ENCODE measurements at places on chromosomes 7 and 10.

DNA sequence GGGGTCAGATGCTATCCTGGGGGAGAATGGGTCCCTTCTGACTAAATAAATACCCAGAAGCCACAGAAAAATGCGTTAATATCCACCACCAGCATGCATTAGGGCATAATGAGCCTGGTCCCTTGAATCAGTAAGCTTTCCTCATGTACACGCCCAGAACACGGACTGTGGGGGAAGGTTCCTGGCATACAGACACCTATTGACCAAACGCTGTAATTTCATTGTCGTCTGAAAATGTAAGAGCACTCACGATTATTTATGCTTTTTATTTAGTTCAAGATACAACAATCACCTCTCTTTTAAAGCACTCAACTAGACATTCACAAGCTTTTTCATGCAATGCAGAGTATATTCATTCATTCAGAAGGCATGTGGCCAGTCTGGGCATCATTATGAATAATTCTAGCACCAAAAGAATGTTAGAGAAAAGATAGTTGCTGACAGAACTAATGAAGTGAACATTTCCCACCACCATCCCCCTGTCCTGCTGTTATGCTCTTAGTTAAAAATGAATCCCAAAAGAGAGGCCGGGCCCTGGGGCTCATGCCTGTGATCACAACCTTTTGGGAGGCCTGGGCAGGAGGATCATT is 101.0 kb downstream of the SVIL start:
- no peak for DNase-seq

DNA sequence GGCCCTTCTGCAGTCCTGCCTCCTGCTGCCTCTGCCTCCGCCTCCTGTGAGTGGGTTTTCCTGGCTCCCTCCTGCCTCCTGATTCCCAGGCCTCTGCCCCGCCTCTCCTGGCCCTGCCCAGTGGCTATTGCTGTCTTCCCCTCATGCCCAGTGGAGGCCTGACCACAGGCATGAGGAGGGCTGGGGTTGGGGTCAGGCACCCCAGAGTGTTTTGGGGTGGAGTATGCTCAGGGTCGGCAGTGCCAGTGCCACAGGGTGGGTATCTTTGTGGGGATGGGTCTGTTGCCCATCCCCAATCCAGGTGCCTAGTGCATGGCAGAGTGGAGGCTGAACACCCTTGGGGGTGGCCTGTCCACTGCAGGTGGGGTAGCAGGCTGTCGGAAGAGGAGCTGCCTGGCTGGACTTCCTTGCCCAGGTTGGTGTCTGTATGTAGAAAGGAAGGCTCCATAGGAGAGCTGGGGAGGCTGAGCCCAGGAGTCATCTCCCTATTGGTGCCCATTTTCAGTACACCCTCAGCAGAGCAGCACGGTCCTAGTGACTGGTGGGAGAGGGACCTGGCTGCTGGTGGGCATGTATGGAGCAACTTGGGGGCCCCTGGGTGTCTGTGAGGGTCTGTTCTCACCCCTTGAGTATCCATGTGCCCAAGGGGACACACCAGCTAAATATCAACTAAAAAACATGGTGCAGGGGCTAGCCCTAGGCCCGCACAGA is 62.2 kb downstream of the ARHGAP22 start:
- no peak for DNase-seq

GRCh38 chr10:2933071-2933470 is 134.3 kb upstream of the PFKP start:
- no peak for DNase-seq

- DNase-seq, result peak; percentile 36
Observed at GRCh38 chr10:22737587-22737986, 23.2 kb upstream of the PIP4K2A start.

GRCh38 chr10:124748166-124748565 is 4.0 kb upstream of the FAM53B start:
- DNase-seq, result no peak

DNA sequence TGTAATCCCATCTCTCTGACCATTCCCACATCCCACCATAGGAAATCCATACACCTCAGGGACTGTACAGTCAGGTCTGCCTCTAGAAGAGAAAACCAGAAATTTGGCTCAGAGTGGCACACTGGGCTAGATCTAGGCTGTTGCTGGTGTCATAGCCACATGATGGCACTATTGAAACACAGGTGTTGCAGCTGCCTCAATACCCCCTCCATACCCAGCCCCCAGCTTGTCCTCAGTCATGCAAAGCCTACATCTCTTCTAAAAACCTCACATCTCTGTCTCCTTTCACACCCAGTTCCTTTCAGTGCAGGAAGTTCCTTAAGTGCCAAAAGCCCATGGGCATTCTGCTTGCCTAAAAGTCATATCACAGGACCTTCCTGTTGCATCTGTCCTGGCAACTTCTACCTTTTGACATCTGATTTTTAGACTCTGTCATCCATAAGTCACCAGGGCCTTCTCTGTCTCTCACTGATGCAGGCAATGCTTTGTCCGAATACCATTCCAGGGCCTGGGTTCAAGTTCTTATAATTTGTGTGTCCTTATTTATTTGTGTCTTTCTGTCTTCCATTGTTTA is 27.0 kb upstream of the HIBADH start:
- DNase-seq, result no peak

- DNase-seq, result no peak
Observed at GRCh38 chr10:86651631-86652331, 2.6 kb upstream of the OPN4 start.

DNA sequence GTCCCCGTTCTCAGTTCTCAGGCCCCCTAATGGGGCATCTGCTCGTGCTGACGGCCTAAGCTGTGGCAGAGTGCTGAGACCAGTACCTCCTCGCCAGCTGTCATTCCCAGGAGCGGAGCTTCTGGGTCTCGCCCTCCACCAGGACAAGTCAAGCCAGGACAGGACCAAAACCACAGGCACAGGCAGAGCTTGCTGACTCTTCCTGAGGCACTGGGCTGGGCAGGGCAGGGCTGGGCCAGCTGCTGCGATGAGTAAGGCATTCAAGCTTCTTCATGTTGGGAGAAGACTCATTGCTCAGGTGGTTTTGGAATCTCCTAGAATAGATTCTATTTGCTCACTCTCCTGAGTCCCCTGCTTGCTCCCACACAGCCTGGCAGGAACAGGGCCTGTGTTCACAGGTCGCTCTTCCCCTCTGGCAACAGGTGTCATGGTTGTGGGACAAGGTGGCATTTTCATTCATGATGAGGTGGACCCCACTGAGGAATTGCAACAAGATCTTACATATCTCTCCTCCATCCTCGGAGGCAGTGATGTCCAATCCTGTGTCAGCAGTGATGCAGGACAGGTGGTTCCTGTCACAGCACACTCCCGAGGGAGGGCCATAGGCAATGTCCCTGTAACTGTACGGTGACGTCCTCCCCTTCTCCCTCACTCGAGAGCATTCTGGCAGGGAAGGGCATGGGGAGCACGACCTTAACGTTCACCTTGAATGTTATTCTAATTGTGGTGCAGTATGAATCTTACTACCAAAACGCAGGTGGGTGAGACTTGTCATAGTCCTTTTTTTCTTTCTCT is 17.0 kb upstream of the SH3PXD2A start:
- DNase-seq, result no peak

- no peak for DNase-seq
Observed at GRCh38 chr10:51501396-51501795, 198.0 kb downstream of the CSTF2T start.

DNA sequence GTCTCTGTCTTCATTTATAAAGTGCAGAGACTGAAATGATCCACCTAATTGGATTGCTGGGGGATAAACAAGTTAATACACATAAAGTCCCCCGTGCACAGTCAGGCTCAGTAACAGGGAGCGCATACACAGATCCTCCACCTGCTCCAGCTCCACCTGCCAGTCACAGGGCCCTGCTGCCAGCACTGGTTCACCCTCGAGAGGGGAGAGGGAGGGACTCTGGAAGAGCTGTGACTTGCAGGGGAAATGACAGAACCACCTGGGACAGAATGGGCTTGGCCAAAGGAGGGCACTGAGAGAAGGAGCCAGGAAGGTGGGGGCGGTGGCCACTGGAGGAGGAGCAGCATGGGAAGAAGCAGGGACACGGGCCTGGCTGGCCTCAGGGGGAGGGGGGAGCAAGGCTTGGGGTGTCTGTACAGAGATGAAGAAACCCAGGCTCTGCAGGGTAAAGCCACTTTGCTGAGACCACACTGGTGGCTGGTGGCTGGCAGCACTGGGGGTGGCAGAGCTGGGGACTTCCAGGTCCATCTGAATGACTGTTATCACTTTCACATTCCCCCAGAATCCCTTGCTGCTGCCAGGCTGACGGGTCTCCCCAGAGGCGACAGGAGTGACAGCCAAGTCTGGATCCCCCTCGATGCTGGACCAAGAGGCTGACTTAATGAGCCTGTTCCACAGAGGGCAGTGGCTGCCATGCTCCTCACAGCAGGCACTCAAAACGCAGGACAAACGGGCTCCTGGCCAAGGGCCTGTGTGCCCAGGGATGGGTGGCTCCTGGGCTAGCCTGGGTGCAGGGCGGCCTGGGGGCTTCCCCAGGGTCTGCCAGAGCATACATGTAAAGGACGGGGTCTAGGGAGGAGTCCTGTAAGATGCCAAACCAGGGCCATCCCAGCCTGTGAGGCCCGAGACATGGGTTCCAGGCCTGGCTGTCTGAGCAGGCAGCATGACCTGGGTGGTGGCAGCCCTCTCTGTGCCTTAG is 151.1 kb downstream of the SH3PXD2A start:
- DNase-seq, result no peak

DNA sequence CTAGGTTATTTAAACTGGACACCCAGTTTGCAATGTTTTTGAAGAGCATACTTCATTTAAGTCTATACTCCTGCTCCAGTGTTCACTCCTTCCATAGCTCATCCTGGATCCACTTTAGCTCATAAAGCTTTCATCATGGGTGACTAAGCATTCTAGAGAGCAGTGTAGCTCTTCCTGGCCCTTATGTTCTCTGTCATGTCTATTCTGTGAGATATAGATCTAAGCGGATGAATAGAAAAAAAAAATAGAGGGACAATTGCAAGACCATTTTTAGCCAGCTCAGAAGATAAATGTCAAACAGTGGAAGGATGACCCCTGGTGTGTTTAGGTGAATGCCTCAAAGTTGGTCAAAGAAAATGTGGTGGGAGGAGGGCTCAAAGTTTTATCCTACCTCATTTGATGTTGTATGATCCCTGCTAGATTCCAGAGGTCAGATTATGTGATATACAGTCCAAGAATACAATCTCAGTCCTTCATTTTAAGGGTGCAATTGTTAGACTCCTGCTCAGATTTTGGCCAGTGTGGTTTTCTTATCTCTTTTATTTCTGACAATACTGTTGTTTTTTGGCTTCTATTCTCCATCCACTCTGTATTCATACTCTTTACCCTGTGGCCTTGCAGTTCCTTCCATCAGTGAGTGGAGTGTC is 7.5 kb upstream of the HECW1 start:
- no peak for DNase-seq

DNA sequence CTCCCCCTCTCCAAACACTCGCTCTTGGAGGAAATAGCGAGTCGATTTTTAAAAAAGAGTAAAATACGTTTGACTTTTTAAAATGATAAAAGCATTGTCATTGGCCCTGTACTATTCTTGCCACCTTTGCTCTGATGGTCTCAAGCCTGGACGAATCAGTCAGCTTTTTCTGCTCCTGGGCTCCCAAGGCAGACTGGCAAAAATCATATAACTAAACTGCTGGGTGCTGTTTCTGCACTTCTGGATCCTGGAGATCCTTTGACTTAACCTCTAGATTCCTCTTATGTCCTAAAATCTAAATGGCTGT is 1.8 kb downstream of the TPST1 start:
- DNase-seq, result no peak

GRCh38 chr7:134940729-134941128 is 45.6 kb upstream of the AGBL3 start:
- DNase-seq, result no peak

- DNase-seq, result no peak
Observed at GRCh38 chr7:102064361-102065025, 222.2 kb upstream of the SH2B2 start.

DNA sequence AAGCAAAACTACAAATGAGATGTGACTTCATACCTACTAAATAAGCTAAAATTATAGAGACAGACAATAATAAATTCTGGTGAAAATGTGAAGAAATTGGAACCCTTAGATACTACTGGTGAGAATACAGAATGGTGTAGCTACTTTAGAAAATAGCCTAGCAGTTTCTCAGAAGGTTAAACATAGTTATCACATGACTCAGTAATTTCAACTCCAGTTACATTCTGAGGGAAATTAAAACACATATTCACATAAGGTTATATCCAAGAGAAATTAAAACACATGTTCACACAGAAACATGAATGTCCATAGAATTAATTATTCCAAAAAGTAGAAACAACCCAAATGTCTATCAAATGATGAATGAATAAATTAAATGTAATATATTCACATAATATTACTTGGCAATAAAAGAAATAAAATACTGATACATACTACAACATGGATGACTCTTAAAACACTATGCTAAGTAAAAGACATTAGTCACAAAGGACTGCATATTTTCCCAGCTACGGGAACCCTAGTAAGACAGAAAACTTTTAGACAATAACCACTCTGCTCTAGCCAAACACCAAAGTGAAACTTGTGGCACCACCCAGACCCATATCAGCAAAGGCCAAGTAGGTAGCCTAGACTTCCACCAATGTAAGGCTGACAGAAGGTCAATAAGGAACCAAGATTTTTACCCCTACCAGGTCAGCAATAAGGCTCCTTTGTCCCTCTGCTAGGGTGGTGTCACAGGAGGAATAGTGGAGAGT is 25.1 kb downstream of the SLC25A40 start:
- DNase-seq, result no peak

DNA sequence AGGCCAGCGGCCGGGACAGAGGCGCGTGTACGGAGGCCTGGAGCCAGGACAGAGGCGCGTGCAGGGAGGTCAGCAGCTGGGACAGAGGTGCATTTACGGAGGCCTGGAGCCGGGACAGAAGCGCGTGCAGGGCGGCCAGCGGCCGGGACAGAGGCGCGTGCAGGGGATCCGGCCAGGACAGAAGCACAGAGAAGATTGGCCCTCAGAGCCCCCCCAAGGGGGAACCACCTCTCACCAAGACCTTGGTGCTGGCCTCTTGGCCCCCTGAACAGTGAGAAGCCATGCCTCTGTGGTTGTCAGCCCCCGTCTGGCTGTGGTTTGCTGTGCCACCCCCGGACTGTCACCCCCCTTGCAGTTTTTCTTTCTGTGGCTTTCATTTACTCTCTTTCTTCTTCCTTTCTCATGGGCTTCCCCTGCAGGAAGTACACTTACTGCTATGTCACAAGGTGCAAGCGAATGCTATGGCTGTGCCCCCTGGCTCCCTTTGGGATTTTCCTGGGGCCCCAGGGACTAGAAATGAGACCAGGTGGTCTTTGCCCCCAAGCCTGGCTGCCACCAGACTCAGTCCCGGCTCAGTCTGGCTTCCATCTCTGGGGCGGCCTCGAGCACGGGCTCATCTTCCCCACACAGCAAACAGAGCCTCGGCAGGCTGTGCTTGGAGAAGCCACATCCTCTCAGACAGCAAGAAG is 41.1 kb downstream of the INSIG1 start:
- no peak for DNase-seq

DNA sequence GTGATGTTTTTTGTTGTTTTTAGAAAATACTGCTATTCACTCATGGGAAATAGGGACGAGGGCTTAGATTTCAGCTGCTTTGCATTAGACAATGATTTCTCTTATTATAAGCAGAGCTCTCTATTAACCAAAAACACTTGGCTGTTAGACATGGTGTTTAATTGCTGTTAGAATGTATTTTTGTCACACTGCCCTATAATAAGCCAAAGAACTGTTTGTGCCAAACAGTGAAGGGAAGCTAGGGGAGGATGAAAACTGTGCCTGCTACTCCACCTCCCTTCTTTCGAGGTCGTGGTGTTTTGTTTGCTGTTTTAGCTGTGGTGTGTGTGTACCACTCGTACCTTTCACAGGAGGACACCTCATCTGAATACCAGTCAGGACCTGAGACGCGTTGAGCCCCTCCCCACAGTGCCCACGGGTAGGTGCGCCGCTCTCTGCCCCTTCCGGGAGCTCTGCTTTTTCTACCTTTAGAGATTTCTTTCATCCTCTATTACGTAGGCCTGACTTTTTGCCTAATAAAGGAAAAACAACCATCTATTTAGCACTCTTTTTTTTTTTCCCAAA is 57.9 kb downstream of the CUX1 start:
- no peak for DNase-seq

Data from brain pericyte (primary cell).